Upper lobe of left lung (tissue), 6 donors: ENCODE measurements at places on chromosomes 11 and 22. TPM values are rescaled to one million over a fixed set of nuclear protein-coding genes. Genes with fewer than 3 reads are reported as not detected.

The SYT7 gene
- total RNA-seq, result 4.5 TPM

DNA sequence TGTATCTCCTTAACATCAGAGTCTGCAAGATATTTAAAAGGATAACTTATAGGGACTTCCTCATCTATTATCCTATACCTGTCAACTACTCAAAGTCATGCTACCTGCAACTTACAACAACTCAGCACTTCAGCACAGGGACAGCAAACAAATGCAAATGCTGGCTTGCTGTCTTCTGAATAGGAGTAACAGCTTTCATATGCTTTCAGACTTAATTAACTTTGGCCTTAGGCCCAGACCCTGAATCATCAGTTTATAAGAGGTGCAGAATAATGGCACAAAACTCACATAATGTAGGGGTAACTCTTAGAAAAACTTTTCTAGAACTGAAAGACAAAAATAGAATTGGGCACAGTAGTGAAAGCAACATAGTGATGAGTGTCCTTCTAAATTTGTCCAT lies 953.4 kb downstream of the DLG2 start:
- no peaks in the 10 kb centered on the region for H3K4me1 ChIP-seq
- no peak overlapping the region for H3K4me3 ChIP-seq
- DNase-seq, result no peak
- H3K36me3 ChIP-seq, result no peaks in the 10 kb centered on the region

The MTMR3 gene
- total RNA-seq, result 87.0 TPM

DNA sequence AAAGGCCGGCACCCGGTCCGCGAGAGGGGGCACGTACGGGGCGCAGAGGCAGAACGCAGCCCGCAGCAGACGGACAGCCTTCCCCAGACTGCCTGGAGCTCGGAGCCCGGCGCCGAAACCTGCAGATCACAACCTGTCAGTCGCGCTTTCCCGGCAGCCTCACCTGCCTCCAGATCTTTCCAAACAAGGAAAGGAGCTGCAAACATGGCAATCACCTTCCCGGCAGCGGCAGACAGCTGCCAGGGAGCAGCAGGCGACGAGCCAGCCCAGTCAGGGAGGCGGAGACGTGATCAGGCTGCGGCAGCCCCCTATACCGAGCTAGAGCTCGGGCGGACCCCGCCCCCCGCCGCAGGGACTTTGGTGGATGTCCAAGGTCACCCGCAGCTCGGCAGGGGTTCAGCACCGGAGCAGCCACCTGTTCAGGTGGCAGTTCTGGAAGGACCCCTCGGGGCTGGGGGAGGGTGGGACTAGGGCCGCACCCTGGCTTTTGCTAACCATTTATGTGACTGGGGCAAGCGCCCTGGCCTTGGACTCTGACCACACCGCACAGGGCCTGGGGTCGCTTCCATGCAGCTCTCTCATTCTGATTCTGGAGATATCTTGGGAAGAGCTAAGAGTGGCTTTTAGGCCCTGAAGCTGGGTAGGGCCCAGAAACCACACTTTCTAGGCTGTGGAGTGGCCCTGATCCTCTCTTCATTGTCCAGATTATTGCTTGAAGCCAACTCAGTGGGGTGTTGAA lies 143.8 kb downstream of the NECTIN1 start:
- peak overlapping the region; percentile 32 for H3K4me3 ChIP-seq
- H3K4me1 ChIP-seq, result peaks cover 20% of the 10 kb centered on the region
- no peak overlapping the region for H3K27ac ChIP-seq
- H3K27me3 ChIP-seq, result no peaks in the 10 kb centered on the region
- peak; percentile 85 for DNase-seq

DNA sequence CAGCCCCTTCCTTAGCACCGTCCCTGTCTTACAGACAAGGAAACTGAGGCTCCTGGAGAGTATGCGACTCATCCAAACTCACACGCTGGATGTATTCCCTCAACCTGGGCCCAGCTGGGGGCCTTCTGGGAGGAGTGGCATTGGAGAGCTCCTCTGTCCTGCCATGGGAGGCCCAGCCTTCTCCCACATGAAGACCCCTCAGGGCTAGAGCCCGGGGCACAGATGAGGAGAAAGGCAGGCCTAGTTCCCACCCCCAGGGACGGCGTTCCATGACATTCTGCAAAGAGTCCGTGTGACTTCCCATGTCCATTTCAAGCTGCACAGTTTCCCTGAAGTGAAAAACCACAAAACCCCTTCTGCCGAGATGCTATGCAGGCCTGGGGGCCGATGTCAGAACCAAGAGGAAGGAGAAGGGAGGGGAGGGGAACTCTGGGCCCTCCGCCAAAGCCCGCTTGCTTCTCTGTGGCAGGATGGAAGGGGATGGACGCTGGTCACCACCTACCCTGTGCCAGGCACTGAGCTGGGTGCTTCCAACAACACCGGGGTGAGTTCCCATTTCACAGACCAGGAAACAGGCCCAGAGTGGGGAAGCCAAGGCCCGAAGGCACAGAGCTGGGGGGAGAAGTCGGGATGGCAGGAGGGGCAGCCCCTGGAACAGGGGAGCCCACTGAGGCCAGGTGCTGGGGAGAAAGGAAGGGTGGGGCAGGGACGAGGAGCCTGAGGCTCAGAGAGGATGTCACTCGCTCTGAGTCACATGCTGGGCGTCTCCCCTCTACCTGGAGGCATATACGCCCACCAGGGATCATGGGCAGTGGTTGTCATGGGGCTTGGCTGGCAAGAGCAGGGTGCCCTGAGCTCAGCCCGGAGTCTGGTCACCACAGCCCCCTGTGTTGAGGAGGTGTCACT lies 15.7 kb downstream of the RAC2 start:
- H3K27ac ChIP-seq, result peak overlapping the region; percentile 85
- no peak for DNase-seq
- peaks cover 40% of the 10 kb centered on the region for H3K4me1 ChIP-seq
- no peaks in the 10 kb centered on the region for H3K27me3 ChIP-seq
- no peak overlapping the region for H3K4me3 ChIP-seq
- H3K36me3 ChIP-seq, result no peaks in the 10 kb centered on the region

DNA sequence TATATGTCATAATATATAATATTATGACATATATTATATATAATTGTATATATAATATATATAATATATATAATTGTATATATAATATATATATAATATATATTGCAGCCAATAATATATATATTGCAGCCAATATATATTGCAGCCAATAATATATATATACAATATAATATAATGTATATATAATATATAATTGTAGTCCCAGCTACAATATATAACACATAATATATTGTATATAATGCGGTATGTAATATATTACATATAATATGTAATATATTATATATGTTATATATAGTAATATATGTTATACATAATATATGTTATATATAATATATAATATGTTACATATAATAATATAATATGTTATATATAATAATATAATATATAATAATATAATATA lies 5.8 kb upstream of the CELF1 start:
- H3K36me3 ChIP-seq, result no peaks in the 10 kb centered on the region
- H3K4me1 ChIP-seq, result no peaks in the 10 kb centered on the region
- H3K4me3 ChIP-seq, result no peak overlapping the region
- no peak overlapping the region for H3K27ac ChIP-seq
- H3K27me3 ChIP-seq, result no peaks in the 10 kb centered on the region
- DNase-seq, result no peak

GRCh38 chr22:46674906-46675305 lies 54.7 kb downstream of the GRAMD4 start:
- no peaks in the 10 kb centered on the region for H3K4me1 ChIP-seq
- no peak overlapping the region for H3K27ac ChIP-seq
- no peaks in the 10 kb centered on the region for H3K27me3 ChIP-seq
